Activated CD4-positive, CD25-positive, alpha-beta regulatory T cell treated with anti-CD3 and anti-CD28 coated beads, Interleukin-2, amount 50 U/mL, for 72 hours (primary cell): ENCODE measurements at places on chromosomes 16 and 17.

- no peak for DNase-seq
These were observed 32.1 kb downstream of the ZFHX3 start for GRCh38 chr16:73015612-73016487.

DNA sequence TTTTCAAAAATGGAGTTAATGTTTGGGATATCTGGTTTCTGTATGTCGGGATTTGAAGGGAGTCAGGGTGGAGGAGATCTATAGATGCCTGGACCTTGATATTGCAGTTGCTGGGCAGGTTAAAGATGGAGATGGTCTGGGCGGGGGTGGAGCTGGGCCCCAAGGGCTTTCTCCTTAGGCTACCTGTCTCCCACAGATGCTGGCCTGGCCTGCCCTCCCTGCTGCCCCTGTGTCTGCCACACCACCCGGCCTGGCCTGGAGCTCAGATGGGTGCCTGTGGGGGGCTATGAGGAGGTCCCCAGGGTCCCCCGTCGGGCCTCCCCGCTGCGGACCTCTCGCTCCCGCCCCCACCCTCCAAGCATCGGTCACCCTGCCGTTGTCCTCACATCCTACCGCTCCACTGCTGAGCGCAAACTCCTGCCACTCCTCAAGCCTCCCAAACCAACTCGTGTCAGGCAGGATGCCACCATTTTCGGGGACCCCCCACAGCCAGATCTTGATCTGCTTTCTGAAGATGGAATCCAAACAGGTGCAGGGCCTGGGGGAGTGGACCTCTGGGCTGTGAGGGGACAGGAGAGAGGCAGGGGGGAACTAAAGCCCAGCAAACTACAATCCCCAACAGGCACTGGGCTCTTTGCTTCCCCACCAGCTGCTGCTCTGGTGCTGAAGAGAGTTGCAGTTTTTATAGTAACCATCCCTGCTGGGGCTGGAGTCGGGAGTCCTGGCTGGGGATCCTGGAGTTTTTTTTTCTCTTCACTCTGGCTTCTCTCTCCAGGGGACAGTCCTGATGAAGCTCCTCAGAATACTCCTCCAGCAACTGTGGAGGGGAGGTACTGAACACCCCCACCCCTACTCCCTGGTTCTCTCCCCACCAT is 2.9 kb downstream of the ARHGEF15 start:
- no peak for DNase-seq

GRCh38 chr16:87765776-87766484 is at the start of gene KLHDC4:
TSS of gene KLHDC4 (minus strand) at chr16:87765986. CDS start at chr16:87765890, 96 bp downstream.
- peak; percentile 87 for DNase-seq

DNA sequence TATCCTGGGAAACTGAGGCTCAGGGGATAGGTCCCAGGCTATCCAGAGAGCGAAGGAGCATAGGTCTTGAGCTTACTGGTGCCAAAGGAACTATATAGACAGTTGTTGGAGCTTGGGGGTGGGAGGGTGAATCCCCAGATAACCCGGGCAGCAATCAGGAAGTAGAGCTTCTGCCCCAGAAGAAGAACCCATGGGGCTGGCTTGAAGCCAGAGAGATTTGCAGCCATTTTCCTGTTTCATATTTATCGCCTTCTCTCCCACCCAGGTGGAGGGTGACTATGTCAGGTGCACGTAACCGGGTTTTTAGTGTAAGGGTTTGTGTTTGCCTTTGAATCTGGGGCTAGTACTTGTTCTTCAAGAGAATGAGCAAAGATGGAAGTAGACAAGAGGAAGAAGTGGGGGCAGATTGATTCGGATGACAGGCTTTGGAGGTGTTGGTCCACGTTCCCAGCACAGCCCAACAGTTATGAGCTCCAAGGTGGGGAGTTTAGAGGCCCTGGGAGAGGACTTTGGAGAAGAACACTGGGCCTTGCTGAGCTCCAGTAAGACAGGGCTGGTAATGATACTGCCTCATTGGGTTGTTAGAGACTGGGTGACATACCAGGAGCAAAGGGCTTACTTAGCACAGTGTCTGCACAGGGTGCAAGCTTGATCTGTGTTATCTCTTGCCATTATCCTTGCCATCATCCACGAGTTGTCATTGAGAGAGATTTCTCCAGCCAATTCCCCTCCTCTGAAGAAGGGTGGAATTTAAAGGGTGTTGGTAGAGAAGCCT is 145.6 kb downstream of the CCDC182 start:
- no peak for DNase-seq

DNA sequence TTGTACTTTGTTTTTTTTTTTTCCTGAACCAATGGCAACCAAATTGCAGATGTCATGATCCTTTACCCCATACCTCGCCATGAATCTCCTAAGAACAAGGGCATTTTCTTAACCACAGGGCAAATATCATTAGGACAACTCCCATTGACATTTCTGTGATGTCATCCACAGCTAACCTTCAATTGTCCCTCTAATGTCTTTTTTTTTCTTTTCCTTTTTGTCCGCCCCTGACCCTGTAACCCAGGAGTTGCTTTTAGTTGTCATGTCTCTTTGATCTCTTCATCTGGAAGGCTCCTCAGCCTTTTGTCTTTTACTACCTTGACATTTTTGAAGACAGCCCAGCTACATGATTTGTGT is 410 bp upstream of the NAGPA start:
- DNase-seq: no peak

GRCh38 chr16:22191532-22192260 is 14.4 kb upstream of the EEF2K start:
- no peak for DNase-seq

GRCh38 chr17:5047446-5047845 is 12.2 kb upstream of the SLC52A1 start:
- DNase-seq: no peak

DNA sequence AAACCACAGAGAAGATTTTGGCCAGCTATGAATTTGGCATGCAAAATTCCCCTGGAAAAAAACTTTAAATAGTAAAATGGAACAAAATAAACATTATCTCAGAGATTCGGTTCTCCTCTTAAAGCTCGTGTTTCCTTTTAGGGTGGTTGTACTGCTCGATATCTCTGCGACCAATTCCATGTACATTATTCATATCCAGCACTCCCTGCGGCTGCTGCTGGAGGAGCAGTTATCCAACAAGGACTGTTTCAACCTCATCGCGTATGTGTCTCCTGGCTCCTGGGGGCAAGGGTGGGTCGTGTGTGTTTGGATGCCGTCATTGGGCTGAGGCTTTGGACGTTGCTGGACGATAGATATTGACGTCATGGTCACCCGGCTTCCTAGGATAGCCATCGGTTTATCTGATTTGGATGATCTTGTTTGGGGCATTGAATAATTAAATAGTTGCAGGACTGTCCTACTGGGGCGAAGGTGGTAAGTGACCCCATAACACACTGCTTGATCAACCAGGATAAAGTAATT is 33.8 kb downstream of the VWA3A start:
- no peak for DNase-seq

- no peak for DNase-seq
These were observed 24.4 kb downstream of the YPEL2 start for GRCh38 chr17:59355702-59356325.

GRCh38 chr17:55154101-55154500 is 110.7 kb upstream of the HLF start:
- DNase-seq: no peak

DNA sequence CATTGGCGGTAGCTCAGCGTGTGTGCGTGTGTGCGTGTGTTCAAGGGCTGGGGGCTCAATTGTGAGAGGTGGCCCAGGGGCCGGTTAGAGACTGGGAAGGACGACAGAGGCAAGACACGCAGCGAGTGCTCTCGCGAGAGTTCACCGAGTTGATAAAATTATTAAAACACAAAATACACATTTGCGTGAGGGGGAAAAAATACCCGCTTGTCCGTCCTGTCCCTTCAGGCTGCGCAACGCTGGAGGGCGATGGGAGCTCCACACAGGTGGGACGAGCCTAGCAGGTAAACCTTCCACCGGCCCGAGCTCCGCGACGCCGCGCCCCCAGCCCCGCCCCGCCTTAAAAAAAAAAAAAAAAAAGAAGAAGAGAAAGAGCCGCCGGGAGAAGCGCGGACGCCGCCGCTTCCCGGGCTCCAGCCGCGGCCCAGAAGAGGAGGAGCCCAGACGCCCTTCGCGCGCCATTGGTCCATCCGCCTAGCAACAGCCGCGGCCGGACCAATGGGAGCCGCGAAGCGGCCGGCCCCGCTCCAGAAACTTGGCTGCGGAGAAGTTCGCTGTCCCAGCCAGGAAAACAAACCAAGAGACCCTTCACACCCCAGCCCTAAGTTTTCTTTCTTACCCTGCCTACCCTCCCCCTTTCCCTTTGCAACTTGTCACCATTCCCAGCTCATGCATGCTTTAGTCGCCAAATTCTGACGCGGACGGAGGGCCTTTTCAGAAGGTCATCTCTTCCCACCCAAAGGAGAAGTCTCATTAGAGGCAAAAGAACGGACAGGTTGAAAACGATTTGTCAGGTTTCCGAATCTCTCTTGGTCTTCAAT is 169.9 kb upstream of the MAF start:
- peak; percentile 75 for DNase-seq

GRCh38 chr16:11155284-11155806 is 100.7 kb downstream of the SOCS1 start:
- no peak for DNase-seq
